DND-41 (cell line): ENCODE measurements at places on chromosomes 3 and 15.

DNA sequence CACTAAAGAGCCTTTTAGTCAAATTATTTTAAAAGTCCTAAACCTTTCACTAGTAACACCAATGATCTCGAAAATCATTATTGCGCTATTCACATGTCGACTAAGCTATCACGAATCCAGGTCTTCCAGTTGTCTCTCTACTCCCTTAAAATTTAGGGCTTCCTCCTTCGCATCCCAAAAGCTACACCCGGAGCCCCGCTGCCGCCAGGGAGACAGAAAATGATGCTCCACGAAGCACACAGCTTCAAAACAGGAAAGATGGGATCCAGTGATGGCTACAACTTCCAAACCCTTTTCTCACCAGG, 253 bp downstream of the IFT80 start:
- DNase-seq, result no peak

GRCh38 chr15:67768313-67768977, 56.9 kb upstream of the SKOR1 start:
- DNase-seq, result no peak

DNA sequence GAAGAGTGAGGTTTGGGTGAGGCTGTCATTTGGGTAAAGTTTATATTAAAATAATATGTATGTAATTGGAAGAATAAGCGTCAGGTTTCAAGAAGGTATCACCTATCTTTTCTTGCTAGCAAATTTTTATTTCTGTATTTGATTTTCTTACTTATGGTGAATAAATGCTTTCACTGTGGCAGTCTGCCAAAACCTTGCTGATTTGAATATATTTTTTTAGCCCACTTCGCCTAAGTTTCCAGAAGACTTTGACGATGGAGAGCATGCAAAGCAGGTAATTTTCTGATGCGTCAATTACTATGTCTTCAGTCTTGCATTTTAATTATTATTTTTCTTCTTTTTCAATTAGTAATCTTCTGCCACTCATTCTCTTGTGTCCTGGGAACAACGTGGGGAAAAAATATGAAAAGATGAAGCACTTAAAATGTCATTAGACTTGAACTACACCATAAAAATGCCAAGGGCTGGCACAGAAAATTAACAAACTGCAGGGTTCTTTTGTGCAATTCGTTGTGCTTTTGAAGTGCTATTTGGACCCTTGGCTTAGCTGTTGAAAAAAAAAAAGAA, 40.4 kb downstream of the SRP14 start:
- no peak for DNase-seq

DNA sequence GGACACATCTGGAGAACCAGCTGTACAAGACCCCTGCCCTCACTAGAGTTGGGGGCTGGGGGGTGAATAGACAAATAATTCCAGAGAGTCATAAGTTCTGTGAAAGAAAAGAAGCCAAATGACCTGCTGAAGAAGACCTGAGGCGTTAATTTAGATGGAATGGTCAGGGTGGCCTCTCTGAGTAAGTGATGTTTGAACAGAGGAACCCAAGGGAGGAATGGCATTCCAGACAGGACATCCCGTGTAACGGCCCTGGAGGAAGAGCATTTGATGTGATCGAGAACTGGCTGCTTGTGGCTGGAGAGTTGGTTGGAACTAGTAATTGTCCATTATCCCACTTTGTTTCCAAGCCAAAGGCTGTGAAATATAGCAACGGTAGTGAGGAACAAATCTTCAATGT, 1.7 kb downstream of the NR2C2 start:
- DNase-seq, result no peak

- DNase-seq, result no peak
Observed at GRCh38 chr3:102020735-102021134, 171.4 kb downstream of the NFKBIZ start.

DNA sequence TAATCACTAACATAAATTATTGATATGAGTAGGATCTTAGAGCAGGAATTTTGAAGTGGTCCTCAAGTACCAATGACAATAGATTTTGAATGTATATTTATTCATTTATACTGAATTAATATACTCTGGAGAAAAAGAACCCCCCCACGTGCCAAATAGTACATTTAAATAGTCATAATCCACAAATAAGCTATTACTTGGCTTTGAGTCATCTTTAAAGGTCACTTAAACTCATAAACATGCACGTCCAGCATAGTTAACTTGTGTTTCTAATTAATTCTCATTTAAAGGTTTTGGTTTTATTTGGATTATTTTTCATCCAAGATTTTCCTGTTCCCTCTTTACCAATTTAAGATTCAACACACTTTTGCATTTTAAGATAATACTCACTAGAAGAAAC, 35.1 kb downstream of the FGF7 start:
- DNase-seq, result no peak

GRCh38 chr3:115623044-115623868, at the start of gene GAP43:
Gene GAP43, plus strand, starts transcription at chr3:115623510. Its CDS starts 180 bp downstream, at chr3:115623690.
- DNase-seq, result no peak

- no peak for DNase-seq
Observed at GRCh38 chr15:47974724-47975123, 146.1 kb upstream of the SLC24A5 start.

DNA sequence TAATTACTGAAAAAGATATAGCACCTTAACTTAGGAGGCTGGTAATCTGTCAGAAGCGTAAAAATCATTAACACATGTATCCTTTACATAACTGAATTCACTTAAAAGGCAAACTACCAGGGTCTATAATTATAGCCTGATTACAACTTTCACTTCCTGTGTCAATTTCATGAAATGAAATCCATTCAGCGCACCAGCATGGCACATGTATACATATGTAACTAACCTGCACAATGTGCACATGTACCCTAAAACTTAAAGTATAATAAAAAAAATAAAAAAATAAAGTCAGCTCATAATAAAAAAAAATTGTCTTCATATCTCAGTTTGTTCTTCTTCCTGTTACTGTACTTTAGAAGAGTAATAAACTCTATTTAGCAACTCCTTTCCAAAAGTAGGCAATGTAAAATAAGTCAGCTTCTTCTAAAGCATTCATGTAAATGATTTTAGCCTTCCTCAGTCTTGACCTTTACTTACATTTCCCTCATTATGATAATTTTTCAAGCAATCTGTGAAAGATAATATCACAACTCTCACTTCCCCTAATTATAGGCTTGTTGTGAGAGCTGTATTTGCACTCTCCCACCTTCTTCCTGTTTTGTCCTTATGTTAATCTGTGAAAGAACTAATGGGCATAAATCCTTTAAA, 50.1 kb downstream of the KBTBD8 start:
- DNase-seq, result no peak

DNA sequence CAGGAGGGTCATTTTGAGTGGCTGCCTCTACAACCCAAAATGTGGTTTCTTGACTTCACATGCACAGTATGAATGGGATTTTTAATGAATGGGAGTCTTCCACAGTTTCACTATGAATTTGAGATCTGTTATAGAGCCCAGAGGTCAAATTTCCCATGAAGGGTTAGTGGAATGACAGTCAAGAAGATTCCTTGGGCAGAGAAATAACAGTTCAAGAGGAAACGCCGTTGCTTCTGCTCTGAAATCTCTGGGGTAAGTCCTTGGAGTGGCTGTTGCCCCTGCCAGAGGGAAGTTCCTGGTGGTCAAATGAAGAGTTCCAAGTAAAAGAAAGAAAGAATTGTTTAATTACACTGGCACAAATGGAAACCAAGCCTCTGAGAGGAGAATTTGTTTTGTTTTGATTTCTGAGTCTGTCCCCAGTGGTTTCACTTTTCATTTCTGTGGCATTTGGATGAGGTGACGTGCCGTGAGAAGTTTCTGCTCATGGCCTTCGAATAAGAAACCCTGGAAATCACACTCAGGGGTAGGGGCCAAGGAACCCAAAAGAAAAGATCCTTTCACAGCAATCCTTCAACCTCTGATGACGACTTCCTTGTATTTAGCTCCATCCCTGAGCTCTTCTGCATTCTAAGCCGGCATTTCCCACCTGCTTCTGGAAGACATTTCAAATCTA, 77.5 kb upstream of the IL12A start:
- no peak for DNase-seq

GRCh38 chr15:100544338-100544841, 15.6 kb upstream of the CERS3 start:
- DNase-seq, result no peak

DNA sequence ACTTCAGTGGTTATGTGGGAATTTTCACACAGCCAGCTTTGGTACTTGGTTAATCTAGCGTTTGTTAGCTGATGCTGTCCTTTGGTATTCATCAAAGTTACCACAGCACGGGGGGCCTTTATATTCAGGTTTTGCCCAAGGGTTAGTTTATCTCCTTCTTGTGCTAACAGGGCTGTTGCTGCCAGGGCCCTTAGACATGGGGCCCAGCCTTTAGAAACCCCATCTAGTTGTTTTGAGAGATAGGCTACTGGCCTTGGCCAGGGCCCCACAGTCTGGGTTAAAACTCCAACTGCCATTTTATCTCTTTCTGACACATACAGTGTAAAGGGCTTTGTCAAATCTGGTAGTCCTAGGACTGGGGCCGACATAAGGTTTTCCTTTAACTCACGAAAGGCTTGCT, 7.5 kb upstream of the DNAAF4 start:
- DNase-seq, result no peak

GRCh38 chr15:68085052-68085451, 30.9 kb downstream of the PIAS1 start:
- DNase-seq, result no peak

- no peak for DNase-seq
Observed at GRCh38 chr15:80507131-80507530, 102.9 kb downstream of the ARNT2 start.

DNA sequence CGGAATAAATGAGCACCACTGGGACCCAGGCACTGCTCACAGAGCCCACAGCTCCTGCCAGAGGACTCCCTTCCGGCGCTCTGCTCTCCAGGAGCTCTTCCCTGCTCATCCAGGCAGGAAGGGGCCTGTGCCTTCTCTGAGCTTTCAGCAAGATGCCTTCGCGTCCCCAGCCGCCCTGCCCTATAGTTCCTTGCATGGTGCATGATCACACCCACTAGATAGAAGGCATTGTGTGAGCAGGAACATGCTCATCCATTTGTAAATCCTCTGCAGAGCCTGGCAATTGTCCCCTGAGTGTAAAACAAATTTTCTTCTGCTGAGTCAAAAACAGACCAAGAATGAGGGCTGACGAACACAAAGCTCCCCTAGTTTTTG, 181.6 kb downstream of the MEGF11 start:
- no peak for DNase-seq
